ENCODE measurements at places on chromosomes 11 and 22.

DNA sequence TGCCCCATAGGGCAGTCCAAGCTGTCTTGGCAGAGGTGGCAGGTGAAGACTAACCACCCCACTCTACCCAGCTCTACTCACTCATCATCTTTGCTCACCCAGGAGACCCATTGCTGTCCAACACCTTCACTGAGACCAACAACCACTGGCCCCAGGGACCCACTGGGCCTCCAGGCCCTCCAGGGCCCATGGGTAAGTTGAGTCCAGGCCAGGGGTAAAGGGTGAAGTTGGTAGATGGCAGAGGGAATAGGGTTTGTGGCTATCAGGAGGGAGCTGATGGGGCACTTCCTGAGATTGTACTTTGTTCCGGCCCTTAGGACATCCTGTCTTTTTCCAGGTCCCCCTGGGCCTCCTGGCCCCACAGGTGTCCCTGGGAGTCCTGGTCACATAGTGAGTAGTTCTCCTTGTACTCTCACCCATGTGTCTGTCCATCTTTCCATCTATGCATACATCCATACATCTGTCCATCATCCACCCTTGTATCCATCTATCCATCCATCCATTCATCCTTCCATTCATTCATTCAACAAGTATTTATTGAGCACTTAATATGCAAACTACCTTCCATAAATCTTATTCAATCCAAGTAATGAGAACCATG is 27.7 kb downstream of the EMID1 start:
- no peak for DNase-seq

DNA sequence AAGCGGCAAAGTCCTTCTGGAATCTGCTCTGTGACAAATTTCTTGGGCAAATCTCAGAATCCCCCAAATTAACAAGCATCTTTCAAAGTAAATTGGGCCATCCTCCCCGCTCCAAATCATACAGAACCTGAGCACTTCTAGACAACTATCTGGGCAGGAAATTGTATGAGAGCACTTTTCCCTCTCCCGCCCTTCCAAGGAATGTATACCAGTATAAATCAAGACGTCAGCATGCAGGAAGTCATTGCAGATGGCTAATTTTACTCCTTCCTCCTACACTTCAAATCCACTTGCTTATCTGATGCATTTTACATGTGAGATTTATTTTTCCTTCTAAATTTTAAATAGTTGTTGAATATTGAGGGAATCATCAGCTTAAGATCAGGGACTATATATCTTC is 52.1 kb downstream of the NTM start:
- no peak for DNase-seq

DNA sequence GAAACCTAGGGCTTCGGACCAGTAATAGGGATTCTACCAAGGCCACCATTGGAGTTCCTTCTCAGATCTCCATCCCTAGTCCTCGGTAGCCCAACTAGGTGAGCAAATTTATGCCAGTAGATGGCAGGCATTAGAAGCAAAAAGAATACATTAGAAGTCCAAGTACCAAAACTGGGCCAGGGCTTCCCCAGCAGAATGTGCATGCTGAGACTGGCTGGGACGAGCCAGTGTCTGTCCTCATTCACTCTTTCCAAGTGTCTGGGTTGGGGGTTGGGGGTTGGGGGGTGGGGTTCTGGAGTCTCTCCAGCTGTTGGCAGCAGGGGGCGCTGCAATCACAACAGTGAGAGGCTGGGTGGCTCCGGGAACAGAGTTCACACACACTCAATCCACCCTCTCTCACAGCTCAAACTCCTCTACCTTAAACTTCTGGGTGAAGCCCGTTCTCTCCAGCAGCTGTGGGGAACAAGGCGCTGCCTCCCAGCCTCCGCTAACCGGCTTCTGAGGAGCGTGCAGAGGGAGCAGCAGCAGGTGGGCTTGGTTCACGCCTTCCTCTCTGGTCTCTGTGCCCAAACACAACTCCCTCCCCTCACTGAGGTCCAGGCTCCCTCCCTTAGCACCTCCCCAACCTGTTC is 57.5 kb downstream of the BTG4 start:
- DNase-seq, result no peak

DNA sequence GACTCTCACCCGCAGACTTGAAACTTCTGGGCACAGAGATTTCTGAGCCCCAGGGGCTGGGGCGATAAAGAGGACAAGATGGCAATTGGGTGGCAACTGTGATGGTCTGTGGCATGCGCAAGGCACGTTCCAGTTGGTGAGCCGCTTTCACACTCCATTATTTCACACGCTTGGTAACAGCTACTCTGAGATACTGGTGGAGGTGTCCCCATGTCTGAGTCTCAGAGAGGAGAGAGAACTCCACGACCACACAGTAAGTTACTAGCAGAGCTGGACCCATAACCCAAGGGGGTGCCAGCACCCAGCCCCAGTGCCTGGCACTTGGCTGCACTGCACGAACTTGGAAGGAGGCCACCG is 6.0 kb upstream of the KCNJ4 start:
- peak; percentile 21 for DNase-seq

Data from NCI-H1694 treated with DMSO at 0.1 percent for 48 hours (cell line).